ENCODE measurements at places on chromosomes 6 and 20.
A peak's percentile ranks its signal among the peaks of the same experiment; 100 is the strongest.

GRCh38 chr6:153051801-153052200, 49.3 kb upstream of the MTRF1L start:
- DNase-seq = no peak

DNA sequence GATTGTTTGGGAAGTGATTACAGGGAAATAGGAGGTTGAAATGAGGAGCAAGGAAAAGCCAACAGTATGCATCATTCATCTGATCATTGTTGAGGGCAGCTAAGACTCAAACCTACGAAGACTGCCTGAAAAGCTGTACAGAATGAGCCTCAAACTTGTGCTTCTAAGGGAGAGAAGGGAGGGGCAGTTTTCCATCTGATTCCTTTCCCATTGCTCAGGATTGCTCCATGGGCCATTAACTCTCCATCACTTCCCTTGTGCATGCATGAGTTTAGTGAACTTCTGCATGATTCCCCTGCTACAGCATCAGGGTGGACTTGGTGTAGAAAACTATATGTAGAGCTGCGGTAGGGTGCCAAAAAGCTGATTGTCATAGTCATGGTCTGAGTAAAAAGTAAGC, 742.7 kb upstream of the SLC35B3 start:
- no peak for DNase-seq

DNA sequence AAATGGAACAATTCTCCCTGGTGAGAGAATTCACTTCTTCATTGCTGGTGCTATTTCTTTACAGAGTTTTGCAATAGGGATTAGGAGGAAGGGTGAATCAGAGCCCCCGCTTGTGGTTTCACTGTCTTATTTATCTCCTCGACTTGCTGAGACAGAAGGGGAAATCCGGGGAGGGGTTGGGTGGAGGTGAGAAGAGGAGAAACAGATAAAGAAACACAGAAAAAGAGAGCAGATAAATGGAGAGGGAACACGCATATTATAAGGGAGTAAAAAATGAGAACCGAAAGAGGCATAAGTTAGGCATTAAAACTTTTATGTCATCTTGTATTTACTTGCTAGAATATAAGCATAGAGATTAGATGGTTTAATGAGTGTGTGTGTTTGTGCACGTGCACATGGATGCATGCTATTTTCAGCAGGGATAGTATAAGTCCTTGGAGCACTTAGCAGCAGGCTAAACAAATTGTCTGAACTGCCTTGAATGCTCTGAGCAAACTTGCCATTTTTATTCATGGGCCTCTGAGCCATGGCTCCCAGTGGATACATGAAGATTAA, 105.0 kb downstream of the OLIG3 start:
- DNase-seq = peak; percentile 34

- no peak for DNase-seq
Measured at GRCh38 chr6:83216806-83217205, 23.6 kb downstream of the RWDD2A start.

DNA sequence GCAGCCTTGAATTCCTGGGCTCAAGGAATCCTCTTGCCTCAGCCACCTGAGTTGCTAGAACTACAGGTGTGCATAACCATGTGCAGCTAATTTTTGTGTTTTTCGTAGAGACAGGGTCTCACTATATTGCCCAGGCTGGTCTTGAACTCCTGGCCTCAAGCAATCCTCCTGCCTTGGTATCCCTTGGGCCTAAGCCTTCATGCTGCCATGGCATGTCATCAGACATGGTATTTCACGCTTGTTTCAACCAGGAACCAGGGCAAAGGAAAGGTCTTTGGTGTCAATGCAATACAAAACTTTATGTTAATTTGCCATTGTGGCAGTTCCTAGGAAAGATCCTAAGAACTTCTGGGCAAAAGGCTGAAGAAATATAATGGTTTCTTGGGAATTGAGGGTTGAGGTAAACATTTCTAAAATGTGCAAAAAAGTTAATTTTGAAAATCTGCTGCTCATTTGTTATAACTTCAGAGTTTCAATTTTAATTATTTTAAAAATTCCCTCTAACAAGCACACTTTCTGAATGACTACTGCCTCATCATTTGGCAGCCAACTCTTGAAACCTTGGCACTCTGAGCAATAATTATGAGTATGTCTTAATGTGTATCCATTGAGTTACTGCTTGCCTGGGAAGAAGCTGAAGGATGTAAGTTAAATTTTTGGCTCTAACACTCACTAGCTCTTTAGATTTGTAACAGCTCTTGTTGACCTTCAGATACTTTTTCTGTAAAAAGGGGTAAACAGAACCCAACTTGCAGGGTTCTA, 154.1 kb downstream of the GJA10 start:
- no peak for DNase-seq

DNA sequence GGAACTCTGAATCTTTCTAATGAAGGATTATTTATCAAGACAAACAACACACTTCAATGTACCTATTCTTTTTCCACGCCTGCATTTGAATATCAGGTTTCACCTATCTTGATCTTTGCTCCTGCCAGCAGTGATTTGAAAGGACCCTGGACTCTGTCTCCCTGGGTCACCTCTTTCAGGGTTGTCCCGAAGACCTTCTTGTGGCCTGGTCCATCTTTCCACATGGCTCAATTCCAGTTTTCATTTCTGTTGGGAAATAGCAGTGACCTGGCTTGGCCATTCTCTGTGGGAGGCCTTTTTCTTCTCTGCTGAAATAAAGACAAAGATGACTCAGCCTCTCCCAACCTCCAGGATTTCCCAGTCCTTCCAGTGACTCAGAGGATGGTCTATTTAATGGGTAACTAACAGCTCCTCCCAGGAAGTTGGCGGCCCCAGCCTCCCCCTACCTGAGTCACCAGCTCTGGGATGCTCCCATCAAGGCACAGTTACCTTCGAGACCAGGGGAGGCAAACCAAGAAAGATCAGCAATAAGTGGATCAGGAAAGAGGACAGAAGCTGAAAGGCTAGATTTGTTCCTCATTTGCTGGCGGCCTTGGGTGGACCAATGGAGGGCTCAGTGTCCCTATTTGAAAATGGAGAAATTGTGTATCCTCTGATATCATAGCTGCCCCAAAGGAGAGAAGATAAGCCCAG, 120.2 kb upstream of the RNF24 start:
- DNase-seq = no peak

DNA sequence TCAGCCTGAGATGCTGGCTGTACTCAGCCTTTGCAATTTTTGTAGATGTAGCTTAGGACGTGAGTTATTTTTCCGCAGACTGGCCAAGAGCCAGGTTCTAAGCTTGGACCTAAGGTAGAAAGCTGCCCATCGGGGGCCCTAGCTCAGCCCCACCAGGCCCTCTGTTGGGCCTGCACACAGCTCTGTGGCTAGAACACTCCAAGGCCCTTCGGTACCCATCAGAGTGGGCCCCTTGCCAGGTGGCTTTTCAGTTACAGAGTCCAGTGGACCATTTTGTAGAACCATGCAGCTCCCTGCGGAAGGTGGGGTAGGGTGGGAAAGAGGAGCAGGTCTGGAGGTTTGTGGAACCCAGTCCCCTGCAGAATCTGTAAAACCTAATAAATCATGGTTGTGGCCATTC, 22.6 kb downstream of the UCKL1 start:
- DNase-seq = no peak

DNA sequence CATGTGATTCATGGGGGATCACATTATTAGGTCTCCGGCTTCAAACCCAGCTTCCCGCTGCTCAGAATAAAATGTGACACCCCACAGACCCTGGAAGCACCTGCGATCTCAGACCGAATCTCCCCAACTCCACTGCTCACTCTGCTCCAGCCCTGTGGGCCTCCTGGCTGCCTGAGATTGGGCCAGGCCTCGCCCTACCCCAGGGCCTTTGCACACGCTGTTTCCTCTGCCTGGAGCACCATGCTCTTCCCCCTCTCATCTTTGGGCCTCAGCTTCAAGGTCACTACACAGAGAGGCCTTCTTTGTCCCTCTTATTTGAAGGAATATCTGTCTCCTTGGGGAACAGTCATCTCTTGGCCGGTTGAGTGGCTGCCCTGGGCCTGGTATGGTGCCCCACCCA, 48.8 kb downstream of the RBM38 start:
- no peak for DNase-seq

DNA sequence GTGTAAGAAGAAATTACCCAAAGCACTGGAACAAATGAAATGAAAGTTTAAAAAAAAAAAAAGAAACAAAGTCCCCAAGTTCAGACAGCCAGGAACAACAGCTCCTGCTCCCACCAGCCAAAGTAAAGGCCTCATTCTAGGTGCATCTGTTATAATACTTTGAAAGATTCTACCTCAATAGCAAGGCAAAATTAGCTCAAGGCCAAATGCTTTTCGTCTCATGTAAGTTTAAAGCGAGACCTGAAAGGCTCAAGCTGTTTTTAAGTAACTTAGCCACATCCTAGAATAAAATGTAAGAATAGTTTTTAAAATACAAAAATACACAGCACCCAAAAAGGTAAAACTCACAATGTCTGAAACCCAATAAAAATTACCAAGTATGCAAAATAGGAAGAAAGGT, 64.7 kb downstream of the TASP1 start:
- no peak for DNase-seq
